GM04504 (cell line): ENCODE measurements at places on chromosomes 16 and 17.

- DNase-seq = no peak
Measured at GRCh38 chr17:75503976-75504346, 11.4 kb downstream of the CASKIN2 start.

DNA sequence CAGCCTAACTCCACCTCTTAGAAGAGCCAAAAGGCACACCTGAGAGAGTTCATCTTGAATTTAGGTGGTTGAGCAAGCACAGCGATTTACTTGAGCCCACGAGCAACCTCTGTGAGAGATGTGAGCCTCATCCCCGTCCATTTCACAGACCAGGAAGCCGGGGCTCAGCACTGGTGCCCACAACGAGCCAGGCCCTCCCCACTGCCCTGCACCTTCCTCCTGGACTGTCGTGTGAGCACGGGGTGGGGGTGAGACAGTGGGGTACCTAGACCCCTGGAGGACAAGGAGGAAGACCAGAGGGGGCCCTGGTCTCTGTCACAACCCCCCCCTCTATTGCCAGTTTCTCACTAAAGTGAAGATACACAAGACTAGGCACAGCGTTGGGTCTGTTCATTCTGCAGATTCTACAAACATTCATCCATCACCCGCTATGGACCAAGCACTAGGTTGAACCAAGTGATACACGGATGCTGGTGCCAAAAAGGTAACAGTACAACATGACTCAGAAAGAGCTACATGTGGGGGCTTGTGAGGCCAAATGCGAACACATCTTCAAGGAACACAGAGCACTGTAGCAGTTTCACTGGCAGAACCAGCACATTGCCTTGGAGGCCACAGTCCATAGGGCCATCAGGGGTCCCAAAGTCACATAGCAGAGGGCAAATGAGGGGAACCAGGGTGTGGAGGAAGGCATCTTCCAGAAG, 231.9 kb downstream of the PARN start:
- DNase-seq = no peak

DNA sequence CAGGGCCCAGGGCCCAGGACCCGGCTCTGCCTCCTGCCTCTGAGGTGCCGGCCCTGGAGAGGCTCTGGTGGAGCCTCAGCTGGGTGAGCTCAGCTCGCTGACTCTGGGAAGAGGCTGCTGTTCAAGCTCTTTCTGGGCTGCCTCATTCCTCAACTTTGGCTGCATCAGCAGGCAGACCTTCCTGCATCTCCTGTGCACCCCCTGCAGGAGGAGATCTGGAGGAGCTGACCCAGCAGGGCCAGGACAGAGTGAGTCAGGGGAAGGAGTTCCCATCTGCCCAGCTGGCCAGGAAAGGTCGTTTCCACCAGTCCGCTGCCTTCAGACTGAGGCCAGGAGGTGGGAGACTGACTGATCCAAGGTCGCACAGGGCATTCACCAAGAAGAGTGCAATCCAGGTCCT, 10.7 kb downstream of the CRHR1 start:
- no peak for DNase-seq

DNA sequence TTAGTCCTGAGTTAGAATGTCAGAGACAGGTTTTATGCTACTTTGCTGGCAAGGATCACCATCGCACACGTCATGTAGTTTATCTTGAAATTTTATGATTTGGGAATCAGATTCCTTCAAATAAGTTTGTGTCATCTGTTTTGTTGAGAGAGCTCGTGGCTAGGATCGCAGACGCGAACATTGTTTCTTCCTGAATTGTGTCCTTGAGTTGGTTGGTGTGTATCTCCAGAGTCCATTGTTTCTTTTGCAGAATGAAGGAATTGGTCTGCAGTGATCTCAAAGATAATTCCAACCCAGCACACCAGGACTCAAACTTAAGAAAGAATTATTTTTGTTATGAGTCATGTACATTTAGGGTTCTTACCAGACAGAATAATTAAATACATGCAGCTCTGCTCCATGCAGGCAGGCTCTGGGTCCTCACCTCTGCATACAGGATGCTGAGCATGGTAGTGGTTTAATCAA, 51.6 kb downstream of the PRKCA start:
- DNase-seq = no peak

DNA sequence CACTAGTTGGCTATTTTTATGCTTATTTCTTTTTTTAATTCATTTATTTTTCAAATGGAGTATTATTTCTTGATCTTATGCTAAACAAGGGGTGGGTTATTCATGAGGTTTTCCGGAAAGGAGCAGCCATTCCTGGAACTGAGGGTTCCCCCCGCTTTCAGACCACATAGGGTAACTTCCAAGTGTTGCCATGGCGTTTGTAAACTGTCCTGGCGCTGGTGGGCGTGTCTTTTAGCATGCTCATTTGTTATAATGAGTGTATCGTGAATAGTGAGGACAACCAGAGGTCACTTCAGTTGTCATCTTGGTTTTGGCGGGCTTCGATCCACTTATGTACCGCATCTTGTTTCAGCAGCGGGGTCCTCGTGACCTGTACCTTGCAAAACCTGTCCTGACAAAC, 29.6 kb upstream of the ASGR2 start:
- DNase-seq = no peak

GRCh38 chr17:28747051-28747691, 3.4 kb downstream of the TRAF4 start:
- no peak for DNase-seq
